Activated naive CD8-positive, alpha-beta T cell treated with anti-CD3 and anti-CD28 coated beads for 36 hours (primary cell): ENCODE measurements at places on chromosomes 2 and 18. TPM values are rescaled to one million over a fixed set of nuclear protein-coding genes. Genes with fewer than 3 reads are reported as not detected.

TFCP2L1 gene
- 0.04 TPM for total RNA-seq

DNA sequence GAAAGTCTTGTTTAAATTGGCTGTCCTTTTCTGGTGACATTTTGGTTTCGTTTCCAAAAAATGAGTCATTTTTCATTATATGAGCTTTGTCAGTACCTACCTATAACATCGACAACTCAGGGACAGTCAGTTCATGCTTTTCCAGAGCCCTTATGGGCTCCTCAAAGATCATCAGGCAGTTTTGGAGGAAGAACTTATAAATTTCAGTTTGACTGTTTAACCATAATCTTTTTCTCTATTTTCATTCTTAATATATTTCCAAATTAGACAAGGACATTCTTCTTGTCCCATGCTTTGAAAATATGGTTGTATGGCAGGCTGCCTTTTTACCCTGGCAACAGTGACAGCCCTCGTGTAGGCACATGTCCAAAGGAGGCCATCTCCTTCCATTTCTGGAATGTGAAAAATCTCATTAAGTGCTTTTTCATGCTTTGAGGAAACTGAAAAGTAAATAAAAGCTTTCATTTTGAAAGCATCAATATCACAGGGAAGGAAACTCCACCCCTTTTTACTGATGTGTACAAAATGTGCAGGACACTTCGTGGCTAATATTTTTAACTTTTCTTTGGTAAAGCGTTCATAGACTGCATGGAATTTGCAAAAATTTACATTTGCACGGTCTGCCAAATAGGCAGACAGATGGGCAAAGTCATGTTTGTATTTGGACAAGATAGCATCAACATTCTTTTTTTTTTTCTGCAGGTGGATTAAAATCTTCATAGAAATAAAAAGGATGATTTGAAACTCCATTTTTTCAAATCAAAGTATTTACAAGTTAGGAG, 7.2 kb upstream of the PROC start:
- no peak for DNase-seq

ZNF142 gene
- 55.4 TPM for total RNA-seq

GRCh38 chr2:102166189-102166845, 20.5 kb upstream of the IL1RL2 start:
- no peak for DNase-seq

NT5DC4 gene
- total RNA-seq, result not detected

DNA sequence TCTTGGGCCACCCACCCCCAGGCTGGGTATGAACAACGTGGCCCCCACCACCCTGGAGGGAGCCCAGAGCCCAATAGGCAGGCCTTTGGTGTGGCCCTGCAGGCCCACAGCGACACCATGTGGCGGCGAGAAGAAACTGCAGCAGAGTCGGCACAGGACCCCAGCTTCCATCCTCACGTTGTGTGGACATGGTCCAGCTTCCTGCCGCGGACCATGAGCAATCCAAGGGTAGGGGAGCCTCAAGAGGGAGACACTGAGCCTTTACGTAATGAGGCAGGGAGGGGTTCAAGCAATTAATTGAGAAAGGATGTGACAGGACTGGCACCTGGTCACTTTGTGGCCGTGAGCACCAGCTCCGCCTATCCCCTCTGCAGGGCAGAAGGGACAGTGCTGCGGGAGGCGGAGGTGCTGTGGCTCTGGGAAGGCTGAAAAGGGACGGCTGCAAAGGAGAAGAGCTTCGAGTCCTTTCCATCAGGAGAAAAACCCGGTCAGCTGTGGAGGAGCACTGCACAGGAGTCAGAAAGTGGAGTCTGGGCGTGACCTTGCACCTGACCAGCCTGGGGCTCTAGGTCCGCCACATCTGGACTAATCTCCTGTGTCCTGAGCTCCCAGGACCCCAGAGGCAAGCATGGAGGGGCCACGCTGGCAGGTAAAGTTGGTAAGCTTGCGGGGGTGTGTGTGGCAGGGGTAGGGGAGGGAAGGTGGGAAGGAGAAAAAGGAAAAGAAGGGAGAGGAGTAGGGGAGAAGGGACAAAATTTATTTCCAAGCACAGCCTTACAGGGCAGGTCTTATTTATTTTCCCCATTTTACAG, 44.9 kb downstream of the TMEM37 start:
- DNase-seq, result peak; percentile 41

- DNase-seq, result no peak
Observed at GRCh38 chr2:37306024-37306423, 18.6 kb downstream of the PRKD3 start.

- no peak for DNase-seq
Observed at GRCh38 chr2:206260188-206261012, 14.1 kb upstream of the ZDBF2 start.
